ENCODE measurements at places on chromosomes 12 and 14.

GRCh38 chr12:38903596-38903995 is 1.8 kb downstream of the CPNE8 start:
- no peak for DNase-seq

DNA sequence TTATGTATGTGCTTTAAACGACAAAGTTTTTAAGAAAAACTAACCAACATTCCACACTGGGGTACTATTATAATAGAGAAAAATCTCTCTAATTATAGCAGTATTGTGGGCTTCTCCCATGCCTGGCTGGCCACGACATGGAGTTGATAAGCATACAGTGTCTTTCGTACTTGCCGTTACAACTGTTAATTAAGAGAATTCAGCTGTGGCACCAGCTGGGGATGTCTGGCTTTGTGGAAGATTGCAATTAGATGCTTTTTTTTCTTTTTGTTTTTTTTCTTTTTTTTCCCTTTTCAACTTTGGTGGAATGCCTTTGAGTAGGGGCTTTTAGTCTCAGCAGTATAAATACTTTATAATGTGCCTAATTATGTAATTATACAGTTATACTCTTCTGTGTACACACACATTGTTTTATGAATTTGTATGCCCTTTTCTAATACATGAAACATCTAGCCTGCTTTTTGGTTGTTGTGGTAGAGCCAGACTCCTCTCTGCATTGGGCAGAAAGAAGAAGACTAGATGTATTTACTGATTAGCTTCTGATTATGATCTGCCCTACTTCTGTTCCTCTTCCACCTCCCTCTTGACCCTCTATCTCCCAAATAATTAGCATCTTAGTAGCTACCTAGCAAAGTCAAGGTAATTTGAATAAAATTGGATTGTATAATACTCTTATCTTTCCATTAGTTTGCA is 76.4 kb downstream of the SUSD6 start:
- DNase-seq, result peak; percentile 50

DNA sequence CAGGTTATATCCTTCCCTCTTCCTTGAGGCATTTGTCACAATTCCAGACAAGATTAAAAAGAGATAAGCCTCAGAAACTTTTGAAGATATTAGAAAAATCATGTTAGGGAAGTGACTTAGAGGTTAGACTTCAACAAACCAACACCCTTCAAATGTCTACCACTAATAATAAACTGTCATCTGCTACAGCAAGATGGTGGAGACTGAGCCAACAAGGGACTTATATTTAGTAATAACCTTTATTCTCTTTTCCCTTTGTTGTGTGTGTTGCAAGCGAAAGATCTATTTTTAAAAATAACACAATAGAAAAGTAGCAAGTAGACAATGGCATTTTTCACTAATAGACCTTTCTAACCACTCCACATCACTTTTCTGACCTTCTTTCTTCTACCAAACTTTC is 28.6 kb downstream of the PRICKLE1 start:
- DNase-seq, result no peak

GRCh38 chr12:66590275-66590985 is 88.4 kb downstream of the GRIP1 start:
- DNase-seq, result no peak

GRCh38 chr14:95876761-95877538 is at the start of gene TUNAR:
TSS of gene TUNAR (plus strand) at chr14:95876832.
- DNase-seq, result no peak

DNA sequence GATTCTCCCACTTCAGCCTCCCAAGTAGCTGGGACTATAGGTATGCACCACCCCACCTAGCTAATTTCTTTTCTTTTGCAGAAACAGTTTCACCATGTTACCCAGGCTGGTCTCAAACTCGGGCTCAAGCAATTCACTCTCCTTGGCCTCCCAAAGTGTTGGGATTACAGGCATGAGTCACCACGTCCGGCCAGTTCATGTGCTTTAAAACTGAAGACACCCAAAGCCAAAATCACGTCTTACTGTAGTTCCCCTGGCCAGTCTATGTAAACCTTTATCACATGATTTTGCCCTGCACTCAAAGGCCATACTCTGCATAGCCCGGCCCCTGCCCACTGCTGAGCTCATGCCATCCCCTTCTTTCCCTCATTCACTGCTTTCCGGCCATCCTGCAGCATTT is 4.5 kb downstream of the ALKBH2 start:
- no peak for DNase-seq

GRCh38 chr12:96271469-96272199 is 77.5 kb downstream of the ELK3 start:
- DNase-seq, result no peak

DNA sequence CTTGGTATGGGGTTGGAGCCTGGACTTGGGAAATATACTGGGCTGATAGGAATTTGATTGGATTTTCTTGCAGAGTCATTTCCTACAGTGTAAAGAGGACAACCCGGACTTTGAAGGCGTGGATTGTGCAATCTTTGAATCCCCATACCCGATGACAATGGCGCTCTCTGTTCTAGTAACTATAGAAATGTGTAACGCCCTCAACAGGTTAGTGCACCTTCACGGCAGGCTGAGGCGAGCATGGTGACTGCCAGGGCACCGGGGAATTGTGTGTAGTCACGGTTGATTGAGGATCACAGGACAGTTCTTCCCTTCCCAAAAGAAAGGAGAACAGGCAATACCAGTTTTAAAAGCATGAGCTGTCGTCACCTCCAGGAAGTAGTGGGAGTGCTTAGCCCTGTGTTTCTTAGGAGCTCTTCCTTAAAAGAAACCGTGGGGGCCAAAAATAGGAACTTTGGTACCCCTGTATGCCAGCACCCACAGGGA is 58.3 kb downstream of the ANAPC7 start:
- DNase-seq, result no peak

GRCh38 chr14:96038558-96038919 is 623 bp upstream of the C14orf132 start:
- no peak for DNase-seq

DNA sequence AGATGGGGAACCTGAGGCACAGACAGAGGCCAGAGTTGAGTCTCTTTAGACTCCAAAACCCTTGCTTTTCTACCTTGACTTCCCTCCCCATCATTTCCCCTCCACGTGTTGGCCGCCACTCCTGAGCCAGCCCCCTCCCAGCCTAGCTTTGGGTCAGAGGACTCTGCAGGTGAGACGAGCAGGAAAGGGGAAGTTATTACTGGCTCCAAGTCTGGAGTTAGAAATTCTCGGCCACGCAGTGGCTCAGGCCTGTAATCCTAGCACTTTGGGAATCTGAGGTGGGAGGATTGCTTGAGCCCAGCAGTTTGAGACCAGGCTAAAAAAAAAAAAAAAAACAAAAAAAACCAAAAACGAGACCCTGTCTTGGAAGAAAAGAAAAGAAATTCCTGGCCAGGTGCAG is 8.8 kb downstream of the VSX2 start:
- DNase-seq, result no peak

GRCh38 chr12:74415633-74416032 is 122.0 kb upstream of the ATXN7L3B start:
- peak; percentile 1 for DNase-seq

DNA sequence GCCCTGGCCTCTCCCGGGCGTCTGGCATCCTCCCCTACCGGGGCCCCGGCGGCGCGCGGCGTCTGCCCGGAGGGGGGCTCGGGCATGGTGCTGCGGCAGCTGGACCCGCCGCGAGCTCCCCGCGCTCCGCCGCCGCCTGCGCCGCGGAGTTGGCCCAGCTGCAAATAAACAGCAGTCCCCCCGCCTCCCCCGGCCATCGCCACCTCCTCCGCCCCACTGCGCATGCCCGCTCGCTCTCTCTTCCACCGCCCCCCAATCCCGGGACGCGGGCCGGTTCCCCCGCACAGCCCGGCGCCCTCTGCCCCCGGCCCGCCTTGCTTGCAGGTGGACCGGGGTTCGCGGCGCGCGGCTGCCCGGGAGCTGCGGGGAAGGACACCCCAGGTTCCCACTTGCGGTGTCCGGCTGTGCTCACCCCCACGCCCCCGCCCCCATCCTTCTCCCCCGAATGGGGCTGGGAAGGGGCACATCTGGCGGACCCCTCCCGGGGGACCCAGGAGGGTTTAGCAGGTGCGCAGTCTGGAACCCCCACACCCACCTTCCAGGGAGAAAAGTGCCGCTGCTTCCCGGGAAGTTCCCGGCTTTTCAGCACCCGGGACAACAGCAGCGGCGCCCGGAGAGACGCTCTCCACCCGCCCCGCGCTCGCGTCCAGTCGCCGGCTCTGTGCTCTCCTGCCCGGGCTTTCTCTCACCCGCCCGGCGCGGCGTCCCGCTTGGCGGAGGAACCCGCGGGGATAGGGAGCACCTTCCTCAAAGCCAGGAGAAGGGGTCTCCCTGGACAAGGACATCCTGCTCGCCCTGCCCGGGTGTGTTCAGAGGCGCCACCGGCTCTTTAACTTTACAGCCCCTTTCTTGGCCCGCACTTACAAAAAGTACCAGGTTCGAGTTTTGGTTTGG is at the start of gene TMTC1:
Gene TMTC1, minus strand, starts transcription at position 170 of the 894 bp plus-strand sequence. CDS start 191 bp downstream, outside the sequence.
- no peak for DNase-seq

GRCh38 chr14:34851395-34851794 is 23.8 kb downstream of the BAZ1A start:
- DNase-seq, result no peak

DNA sequence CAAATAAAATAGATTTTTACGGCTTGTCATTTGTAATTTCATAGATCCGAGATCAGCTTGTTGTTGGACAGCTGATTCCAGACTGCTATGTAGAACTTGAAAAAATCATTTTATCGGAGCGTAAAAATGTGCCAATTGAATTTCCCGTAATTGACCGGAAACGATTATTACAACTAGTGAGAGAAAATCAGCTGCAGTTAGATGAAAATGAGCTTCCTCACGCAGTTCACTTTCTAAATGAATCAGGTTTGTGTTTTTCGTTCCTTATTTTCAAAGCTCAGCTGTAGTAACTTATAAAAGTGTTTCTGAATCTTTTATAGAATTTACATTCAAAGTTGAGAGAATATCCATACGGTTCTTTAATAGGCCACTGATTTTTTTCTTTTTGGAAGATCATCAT is 89.1 kb downstream of the LRRK2 start:
- no peak for DNase-seq

GRCh38 chr12:79826267-79827128 is 108.4 kb downstream of the PPP1R12A start:
- peak; percentile 5 for DNase-seq

- DNase-seq, result no peak
These were observed 6.9 kb downstream of the FAM186B start for GRCh38 chr12:49598527-49598926.

GRCh38 chr14:23402296-23403138 is 5.6 kb downstream of the MYH6 start:
- no peak for DNase-seq

DNA sequence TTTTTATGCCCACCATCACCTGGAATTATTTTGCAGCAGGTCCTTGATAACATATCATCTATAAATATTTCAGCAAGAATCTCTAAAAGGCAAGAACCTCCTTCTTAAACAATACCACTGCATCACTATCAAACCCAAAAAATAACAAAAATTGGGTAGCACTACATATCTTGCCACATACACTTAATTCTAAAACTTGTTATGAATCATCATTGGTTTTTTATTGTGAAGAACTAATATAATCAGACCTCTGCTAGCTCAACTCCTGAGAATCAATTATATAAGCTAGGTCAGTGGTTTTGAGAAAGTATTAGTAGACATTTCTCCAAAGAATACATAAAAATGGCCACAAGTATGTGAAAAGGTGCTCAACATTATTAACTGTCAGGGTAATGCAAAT is 23.8 kb downstream of the SLC38A1 start:
- no peak for DNase-seq

- DNase-seq, result no peak
These were observed 45.8 kb downstream of the NINJ2 start for GRCh38 chr12:617304-617915.

GRCh38 chr12:89674326-89674942 is 34.2 kb downstream of the ATP2B1 start:
- DNase-seq, result peak; percentile 18

DNA sequence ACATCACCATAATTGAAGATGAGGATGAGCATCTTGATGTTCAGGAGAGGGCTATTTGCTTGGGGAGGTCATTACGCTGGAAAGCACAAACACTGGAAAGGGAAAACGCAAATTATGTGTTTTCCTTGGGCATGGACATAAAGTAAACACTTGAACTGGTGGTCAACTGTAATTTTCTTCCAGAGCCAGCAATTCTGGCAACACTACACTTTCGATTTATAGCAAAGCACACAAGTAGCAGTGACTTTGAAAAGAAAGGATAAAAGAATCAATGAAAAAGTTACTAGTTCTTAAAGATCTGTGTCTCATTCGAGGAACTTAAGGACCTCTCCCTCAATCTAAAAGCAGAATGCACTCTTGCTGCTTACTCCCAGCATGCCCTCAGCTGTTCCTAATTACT is 2.2 kb downstream of the CLEC14A start:
- no peak for DNase-seq

DNA sequence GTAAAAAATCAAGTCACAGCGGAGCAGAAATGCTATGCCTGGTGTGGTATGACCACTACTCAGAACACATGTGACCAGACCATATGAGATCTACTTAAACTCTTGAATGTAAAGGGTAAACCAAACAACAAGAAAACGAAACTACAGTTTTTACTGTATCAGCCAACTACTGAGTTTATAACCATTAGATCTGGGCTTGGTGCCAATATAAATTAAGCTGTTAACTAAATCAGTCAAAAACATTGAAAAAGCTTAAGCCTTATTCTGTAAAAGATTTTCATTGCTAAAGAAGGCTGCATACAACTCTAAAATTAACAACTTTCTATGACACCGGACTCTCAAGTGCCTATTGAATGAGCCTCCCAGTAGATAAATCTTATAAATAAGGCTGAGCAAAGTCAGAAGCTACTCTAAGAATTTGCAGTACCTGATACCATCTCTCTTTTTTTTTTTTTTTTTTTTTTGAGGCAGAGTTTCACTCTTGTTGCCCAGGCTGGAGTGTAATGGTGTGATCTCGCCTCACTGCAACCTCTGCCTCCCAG is 35.4 kb downstream of the SPTLC2 start:
- peak; percentile 35 for DNase-seq

DNA sequence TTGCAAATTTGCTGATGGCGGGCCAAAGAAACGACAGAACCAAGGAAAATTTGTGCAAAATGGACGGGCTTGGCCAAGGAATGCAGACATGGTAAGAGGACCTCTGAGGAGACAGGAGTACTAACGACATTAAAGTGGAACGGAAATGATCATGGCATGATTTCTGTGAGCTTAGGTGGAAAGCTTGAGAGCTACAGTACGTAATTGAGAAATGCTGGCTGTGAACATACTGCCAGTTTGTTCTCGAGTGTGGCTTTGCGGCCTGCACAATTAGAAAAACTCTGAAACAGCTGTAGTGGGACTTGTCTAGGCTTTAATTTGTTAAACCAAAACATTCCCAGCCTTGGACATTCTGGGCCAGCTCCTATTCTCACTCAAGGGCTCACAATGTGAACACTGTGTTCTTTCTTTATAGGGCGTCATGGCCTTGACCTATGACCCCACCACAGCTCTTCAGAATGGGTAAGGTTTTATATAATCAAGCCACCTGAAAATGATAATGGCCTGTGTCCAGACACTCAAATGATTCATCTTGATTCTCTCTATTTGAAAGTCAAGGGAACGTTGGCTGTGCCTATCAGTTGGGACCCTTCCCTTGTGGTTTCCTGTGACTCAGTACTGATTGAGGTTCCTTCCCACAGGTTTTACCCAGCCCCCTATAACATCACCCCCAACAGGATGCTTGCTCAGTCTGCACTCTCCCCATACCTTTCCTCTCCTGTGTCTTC is 48.5 kb downstream of the BAZ2A start:
- no peak for DNase-seq

GRCh38 chr12:58877243-58877743 is 43.0 kb downstream of the LRIG3 start:
- DNase-seq, result no peak

- no peak for DNase-seq
These were observed 57.3 kb downstream of the EP400 start for GRCh38 chr12:132007041-132007440.

GRCh38 chr14:85702997-85703396 is 173.1 kb downstream of the FLRT2 start:
- DNase-seq, result no peak

Measured in erythroblast (primary cell).